Upper lobe of right lung (tissue), 1 donor: ENCODE measurements at places on chromosomes 1 and 21. TPM values are rescaled to one million over a fixed set of nuclear protein-coding genes. Genes with fewer than 3 reads are reported as not detected.
A peak's percentile ranks its signal among the peaks of the same experiment; 100 is the strongest.

SH2D1B gene
- 1.9 TPM for total RNA-seq

GRCh38 chr1:165138960-165139359 lies 217.6 kb downstream of the LMX1A start:
- DNase-seq, result no peak

DNA sequence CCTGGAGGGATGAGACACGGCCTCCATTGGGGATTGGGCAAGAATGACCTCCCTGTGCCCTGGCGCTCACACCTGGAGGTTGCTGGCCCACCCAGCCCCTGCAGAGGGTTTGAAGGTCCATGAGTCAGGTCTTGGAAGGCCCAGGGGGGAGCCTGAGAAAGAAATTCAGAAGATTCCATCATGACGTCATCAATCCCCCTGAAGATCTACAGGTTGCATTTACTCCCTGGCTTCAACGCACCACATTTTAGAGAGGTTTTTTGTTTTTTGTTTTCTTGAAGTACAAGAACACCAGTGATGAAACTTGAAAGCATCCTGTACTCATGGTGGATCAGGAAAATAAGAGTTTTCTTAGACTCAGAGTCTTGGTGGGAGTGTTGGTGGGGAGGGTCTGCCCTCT lies 82.4 kb upstream of the SLC25A33 start:
- DNase-seq, result no peak

DNA sequence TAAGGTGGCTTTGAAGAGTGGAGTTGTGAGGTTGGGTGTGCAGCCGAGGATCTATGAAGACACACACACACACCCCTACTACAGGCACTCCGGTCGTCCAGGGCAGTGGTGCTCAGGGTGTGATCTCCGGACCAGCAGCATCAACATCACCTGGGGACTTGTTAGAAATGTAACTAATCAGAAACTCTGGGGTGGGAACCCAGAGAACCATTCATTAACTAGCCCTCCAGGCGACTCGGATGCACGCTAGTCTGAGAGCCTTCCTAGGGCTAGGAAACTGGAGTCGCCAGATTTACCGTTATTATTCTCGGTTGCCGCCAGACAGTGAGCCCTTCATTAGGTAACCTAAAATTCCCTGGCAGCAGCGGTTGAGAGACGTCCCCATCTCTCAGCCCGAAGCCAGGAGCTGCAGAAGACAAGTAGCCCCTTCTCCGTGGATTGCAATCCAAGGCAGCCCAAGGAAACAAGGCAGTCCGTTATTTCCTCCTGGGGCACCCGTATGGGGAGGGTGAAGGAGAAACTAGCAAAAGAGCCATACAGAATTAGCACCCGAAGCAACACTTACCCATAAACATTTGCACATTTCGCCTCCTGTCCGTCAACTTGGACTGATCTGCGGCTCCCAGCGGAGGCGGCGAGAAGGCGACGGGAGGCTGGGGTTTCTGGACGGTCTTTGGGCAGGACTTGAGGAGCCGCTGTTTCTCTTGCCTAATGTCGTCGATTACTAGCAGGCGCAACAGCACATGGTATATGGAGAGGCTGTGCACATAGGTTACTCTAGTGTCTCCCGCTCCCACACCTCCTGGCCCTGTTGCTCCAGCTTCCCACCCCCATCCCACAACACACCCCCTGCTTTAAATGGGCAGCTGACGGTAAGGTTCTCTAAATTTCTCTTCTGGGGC lies 2.9 kb upstream of the CCN1 start:
- no peak for DNase-seq

DNA sequence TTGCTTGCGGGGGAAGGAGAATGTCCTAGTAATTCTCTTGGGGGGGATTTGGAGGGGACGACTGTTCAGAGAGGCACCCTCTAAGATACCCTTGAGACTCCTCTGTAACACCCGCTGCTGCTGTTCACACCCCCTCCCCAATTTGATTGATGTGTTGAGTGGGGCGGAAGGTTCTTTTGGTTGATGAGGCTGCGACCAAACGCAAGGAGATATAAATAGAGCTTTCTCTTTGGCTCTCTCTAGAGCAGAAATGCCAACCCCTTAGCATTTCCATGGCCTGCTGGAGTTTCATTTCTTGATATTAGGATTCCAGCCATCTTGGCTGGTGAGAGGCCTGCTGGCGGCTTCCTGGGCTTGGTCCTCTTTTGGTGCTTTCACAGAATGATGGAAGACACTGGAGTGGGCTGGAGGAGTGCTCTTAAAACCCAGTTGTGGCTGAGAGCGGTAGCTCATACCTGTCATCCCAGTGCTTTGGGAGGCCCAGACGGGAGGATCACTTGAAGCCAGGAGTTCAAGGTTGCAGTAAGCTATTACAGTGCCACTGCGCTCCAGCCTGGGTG lies 2.0 kb downstream of the PIK3CD start:
- DNase-seq, result no peak

GRCh38 chr1:228515200-228515834 lies 28.1 kb downstream of the RNF187 start:
- DNase-seq, result no peak

DNA sequence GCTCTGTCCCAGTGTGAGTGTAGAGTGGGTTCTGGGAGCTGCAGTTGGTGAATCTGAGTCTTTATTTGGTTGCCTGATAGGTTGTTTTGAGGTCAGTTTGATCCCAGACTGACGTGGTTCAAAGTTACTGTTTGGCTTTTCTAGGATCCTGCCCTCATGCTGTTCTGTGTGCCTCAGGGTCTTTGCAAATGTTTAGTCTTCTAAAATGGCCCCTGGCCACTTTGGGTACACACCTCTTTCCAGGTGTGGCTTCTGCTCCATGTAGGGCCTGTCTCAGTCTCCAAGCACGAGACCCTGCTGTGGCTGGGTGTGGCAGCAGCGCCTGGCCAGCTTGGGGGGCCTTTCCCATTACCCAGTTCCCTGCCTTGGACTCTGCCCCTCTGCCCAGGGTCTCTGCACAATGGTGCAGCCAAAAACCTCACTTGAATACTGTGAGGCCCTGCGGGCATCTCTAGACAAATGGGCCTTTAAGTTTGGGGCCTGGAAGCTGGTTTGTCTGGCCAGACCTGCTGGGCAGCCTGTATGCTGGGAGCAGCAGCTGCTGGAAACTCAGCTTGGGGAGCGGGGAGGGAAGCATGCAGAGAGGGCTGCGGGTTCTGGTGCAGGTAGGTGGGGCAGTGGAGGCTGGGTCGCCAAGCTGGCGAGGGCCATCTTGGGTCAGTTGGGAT lies 5.6 kb downstream of the PTPRF start:
- peak; percentile 66 for DNase-seq

DNA sequence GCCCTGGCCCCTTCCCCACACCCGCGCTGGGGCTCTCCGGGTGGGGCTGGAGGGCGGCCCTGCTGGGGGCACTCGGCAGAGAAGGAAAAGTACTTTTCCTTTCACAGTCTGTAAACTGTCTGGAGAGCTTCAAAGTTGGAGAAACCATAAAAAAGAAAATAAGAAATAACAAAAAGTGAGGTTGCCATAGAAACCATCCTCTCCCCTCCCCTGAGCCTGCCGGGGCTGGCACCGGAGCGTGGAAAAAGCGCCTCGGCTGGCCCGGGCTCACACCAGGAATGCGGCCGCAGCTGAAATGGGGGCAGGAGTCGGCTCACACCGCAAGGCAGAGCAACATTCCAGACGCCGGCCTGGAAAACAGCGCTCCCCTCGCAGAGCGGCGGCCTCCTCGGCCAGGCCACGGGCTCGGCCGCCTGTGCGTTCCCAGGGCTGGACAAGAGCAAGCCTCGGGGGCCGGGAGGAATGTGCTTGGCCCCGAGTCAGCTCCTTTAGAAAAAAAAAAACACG lies 69.2 kb downstream of the MORN1 start:
- DNase-seq, result peak; percentile 80

- no peak for DNase-seq
These were observed 6.9 kb upstream of the SLC35D1 start for GRCh38 chr1:67060811-67061218.

FCRL1 gene
- 1.4 TPM for total RNA-seq

RNF11 gene
- 94.0 TPM for total RNA-seq

TBCE gene
- total RNA-seq, result 27.2 TPM

DNA sequence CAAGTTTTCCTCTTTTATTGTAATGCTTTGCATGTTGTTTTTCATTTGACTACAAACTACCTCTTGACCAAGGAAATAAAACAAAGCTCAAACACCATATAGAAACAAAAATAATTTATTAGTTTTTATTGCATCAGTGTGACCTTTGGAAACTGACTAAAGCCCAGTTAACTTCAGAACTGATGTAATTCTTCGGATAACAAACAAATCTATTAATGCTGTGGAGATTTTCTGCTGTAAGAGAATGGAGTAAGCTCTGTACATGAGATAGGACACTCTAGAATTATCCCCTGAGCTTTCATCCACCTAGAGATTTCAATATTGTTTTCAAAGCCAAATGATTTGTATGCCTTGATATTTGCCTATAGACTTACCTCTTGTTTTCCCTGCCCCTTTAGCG lies 154.0 kb upstream of the KCNK2 start:
- DNase-seq, result no peak

SHISAL2A gene
- 0.81 TPM for total RNA-seq

CAMK1G gene
- total RNA-seq, result 1.4 TPM

TRABD2B gene
- total RNA-seq, result 1.2 TPM
